ENCODE measurements at places on chromosomes 1 and 21.

DNA sequence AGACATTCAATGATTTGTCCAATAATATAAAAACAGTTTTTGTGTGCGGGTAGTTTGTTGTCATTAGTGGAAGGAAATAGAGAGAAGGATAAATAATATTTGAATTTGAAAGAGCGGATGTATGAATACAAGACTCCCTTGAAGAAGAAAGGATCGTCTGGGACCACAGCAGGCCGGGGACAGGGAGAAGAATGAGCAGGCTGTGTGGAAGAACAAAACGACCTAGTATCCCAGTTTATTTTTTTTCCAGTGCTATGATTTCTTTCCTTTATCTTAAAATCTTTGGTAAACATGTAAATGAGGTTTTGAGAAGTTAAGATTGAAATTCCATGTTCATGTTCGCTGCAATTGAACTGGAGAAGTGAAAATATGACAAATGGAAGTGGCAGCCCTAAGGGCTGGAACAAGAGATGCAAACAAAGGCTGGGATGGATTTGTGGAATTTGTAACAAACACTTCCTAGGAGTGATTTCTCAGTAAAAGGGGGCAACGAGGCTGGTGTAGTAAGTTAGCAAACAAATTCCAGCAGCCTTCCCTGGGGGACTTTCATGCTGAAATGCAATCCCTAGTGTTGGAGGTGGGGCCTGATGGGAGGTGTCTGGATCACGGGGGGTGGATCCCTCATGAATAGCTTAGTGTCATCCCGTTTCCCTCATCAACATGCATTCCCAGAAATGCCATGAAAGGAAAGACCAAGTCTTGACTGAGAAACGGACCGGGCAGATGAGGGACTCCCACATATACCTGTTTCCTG is 10.2 kb upstream of the IFI16 start:
- DNase-seq = no peak

DNA sequence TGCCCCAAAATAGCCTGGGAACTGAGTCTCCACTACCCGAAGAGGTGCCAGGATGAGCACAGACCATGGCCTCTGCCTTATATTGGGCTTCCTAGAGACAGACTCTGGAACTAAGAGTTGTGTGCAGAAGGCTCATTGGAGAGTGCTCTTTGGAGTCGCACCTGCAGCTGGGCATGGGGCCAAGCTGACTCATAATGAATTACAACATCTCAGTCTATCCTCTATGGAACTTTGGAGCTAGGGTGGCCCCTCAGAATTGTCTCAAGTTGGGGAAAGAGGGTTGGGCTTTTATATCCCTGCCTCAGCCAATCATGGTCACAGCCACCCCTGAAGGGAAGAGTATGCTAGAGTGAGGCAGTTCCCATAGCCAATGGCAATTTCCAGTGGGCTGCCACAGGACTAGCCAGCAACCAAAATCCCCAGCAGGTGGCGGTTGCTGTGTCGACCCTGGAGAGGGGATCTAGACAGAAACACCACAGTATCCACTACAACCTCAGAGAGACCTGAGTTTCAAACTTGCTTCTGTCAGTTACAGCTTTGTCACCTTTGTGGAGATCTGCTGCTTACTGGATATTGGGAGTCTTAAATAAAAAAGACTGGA is 93.8 kb downstream of the DMRTA2 start:
- DNase-seq = no peak

DNA sequence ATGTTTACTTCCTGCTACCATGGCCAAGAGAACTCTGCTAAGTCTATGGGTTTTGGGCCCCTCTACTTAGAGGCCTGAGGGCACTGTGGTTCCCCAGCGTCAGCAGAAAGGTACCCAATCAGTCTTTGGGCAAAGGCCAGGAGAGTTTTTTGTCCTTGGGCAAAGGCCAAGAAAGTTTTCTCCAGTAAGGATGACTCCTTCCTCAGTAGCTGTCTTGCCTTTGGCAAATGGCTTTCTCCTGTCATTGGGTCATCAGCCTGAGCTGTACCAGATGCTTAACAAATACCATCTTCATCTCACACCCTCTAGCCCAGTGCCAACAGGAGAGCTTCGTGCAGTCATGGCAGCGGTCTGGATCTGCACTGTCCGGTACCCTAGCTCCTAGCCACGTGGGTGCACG is 199.3 kb upstream of the TMEM51 start:
- DNase-seq = no peak

GRCh38 chr21:37862536-37862935 is 53.7 kb downstream of the KCNJ6 start:
- no peak for DNase-seq

GRCh38 chr1:15215116-15215515 is 31.9 kb upstream of the FHAD1 start:
- DNase-seq = no peak

GRCh38 chr1:26083208-26083607 is 15.8 kb upstream of the TRIM63 start:
- DNase-seq = no peak

GRCh38 chr1:7199077-7199779 is 414.0 kb downstream of the CAMTA1 start:
- no peak for DNase-seq

DNA sequence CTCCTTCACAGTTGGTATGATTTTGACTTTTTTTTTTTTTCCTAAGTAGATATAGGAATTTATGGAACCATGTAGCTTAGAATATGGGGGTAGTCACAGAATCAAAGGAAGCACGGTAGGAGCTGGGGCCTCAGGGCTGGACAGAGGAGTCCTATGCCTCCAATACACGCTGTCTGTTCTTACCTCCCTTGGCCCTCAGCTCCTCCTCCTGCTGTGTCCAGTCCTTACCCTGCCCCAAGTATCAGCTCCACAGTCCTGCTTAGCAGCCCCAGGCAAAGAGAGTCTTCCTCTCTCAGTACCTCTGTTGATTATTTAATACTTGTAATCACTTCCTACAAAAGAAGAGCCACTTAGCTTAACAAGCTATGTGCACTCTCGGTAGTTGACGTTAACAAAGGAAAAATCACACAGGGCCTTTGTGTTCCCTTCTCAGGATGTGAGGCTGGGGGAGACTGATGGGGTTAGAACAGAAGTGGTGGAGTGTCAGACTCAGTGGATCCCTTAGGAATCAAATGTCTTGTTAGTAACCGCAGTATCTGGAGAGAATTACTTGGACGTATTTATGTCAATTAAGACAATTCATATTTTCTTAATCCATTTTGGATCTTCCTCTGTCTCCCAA is 292.3 kb downstream of the HHAT start:
- DNase-seq = no peak

- no peak for DNase-seq
Measured at GRCh38 chr1:192669174-192669573, 33.2 kb downstream of the RGS13 start.

GRCh38 chr1:25573961-25574360 is 30.6 kb downstream of the LDLRAP1 start:
- DNase-seq = no peak

DNA sequence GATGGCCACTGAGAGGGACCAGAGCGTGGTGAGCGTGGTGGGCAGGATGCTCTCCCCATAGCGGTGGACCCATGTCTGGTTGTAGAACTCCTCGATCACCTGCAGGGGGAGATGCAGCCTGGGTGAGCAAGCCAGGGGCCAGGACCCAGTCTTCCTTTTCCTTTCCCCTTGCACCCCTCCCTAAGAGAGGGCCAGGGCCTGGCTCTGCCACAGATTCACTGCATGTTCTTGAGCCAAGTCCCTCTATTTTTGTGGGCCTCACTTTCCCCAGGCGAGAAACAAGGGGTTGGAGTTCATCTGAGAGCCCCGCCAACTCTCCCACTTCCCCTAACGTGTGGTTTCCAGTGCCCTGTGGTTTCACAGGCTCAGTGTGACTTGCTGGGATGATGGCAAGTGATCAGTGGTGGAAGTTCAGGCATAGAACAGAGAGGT is 27.5 kb downstream of the SLC2A1 start:
- DNase-seq = no peak

All from stimulated activated CD4-positive, alpha-beta T cell treated with anti-CD3 and anti-CD28 coated beads, TNF-alpha, amount 100 ng/mL, for 48 hours (primary cell).